ENCODE measurements at places on chromosomes 12 and 14. TPM values are rescaled to one million over a fixed set of nuclear protein-coding genes. Genes with fewer than 3 reads are reported as not detected.
A peak's percentile ranks its signal among the peaks of the same experiment; 100 is the strongest.

The CATSPERB gene
- total RNA-seq, result not detected

DNA sequence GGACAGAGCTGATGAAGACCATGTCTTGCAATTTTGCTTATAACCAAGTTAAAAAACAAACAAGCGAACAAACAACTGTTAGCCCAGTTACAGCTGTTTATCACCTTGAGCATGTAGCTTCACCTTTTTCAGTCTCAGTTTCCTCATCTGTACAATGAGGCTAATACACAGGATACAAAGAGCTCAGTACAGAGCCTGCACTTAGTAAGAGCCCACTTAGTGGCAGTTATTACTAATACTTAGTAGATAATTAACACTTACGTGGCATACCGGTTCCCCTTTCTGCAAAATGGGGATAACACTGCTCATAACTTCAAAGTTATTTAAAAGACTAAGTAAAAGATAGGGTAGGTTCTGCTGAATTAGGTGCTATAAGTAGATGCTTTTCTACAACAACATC, 228.0 kb downstream of the MON2 start:
- no peak for DNase-seq

DNA sequence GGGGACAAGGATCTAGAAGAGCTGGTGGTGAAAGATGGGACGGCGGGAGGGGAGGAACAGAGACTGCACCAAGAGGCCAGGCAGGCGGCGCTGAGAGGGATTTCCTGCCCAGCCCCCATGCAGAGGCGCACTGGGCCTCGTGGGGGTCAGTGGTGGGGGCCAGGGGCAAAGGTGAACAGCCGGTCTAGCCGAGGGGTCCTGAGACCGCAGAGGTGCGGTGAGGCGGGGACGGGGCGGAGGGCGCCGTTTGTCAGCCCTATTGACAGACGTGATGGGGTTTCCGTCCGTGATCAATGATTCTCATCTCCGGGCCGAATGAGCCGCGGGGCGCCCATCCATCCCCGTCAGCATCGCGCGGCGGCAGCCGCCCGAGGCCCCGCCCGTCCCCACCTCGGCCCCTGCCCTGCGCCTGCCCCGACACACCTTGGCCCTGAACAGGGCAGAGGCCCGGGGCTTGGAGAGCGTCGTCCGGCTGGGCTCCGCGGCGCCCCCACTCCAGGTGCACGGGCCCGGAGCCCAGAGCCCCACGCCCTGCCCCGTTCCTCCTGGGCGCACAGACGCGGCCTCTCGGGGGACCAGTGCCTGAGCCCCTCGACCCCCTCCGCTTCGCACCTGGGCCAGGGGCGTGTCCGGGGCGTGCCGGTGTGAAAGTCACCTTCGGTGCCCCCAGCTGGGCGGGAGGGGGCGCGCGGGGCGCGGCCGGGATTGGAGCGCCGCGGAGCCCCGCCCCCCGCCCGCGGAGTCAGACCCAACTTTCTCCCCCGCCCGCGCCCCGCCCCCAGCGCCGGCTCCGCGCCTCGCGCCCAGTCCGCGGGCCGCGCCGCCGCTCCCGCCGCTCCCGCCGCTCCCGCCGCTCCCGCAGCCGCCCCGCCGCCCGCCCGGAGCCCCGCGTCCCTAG, at the start of gene NXPH4:
TSS of gene NXPH4 (plus strand) at position 781 of the 898 bp plus-strand sequence. CDS start 176 bp downstream, outside the sequence.
- DNase-seq, result peak; percentile 57

GRCh38 chr12:78143717-78144116, 313.0 kb downstream of the NAV3 start:
- DNase-seq, result no peak

The NGB gene
- not detected for total RNA-seq

GRCh38 chr12:100077367-100077766, 65.3 kb downstream of the BLTP3B start:
- DNase-seq, result no peak

DNA sequence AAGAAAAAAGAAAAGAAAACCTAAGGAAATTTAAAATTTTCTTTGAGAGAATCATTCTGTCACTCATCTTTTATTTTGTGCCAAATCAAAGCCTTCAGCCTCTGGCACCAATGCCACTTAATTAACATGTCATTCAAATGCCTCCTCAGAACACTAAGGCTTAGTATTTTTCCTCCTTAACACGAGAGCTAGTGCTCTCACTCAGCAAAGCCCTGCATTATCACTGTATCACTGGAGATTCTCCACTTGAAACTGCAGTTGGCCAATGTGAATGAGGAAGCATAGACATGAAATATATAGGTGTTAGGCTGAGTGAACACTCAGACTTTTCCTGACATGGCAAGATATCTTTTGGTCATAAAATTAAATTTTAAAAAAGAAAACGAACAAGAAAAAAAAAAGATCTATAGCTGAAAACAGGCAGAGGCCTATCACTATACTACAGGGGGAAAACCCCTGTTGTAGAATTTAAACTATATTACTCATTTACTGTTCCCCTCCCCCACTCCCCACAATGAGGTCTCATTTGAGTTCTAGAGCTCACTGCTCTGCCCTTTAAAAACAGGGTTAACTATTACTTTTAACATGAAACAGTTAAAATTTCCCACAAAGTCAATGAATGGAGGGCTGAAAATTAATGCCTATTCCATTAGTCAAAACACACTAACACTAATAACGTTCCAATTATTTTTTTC, 5.1 kb downstream of the MBIP start:
- DNase-seq, result no peak

DNA sequence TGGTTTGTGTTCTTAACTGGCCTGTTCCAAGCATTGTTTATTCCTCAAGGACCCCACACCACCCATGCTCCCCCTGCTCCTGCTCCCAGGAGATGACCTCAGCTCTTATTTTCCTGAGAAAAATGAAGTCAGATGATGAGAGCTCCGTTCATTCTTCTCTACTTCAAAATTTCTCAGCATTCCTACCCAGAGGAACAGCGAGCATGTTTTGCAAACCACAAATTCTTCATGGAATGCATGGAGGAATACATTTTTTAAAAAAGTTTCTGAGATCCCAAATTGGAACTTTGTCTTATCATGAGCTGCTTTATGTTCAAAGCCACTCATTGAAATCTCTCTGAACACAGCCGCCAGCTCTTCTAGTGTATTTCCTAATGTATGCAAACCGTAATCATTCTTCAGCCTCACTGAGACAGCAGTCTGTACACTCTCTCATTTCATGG, 44.9 kb downstream of the SYNE2 start:
- DNase-seq, result no peak

DNA sequence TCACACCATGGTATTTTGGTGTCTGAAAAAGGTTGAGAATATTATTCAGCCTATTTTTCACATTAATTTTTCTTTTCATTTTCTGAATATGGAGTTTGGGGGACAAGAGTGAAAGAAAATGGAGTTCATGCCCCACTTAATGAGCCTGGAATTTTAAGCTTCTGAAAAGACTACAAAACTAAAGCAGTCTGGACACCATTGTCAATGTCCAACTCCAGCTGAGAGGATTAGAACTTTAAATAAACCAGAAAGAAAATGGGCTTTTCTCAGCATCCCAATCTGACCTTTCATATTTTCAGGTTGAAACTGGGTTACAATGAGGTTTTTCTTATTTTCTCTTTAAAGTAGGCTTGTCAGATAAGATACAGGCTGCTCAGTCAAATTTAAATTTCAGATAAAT, 207.7 kb downstream of the SLC6A15 start:
- DNase-seq, result no peak

GRCh38 chr14:56892959-56893358, 82.7 kb upstream of the OTX2 start:
- DNase-seq, result no peak

- DNase-seq, result no peak
Measured at GRCh38 chr12:62466018-62466593, 520 bp upstream of the MON2 start.

The VTI1B gene
- 141 TPM for total RNA-seq

The TRHDE gene
- total RNA-seq, result 0.56 TPM

The NPC2 gene
- total RNA-seq, result 79.8 TPM

DNA sequence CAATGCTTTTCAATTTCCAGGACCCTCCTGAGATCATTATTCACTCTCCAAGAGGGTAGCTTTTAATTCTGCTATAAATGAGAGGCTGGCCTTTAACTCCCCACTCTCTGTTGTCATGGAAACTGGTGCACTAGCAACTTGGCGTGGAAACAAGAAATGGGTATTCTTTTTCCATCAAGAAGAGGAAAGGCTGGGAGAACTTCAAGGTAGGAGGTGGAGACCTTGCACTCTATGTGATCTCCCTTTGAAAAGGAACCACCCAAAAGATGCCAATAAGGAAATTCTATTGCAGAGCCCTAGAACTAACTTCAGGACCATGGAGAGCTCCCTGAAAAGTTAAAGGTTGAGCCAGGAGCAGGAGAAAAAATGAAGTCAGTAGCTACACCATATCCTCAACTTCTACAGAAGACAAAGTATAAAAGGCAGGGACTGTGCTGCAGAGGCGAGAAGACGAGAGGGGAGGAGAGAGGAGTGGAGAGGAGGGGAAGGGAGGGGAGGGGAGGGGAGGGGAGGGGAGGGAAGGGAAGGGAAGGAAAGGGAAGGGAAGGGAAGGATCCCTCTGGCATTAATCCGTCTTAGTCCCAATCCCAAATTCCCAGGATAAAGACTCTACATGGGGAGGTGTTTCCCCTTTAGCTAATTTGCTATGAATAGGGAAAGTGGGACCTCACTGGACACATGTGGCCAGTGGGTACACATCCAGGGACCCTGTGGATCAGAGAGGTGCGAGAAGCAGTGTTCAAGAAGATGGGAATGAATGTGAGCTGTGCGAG, 46.7 kb upstream of the FICD start:
- DNase-seq, result no peak

The RAN gene
- total RNA-seq, result 279 TPM

The TRIM9 gene
- total RNA-seq, result 0.76 TPM

- DNase-seq, result no peak
Measured at GRCh38 chr14:98769326-98769725, 502.7 kb downstream of the BCL11B start.

- peak; percentile 65 for DNase-seq
Measured at GRCh38 chr14:91872517-91873470, 5.5 kb upstream of the TC2N start.

DNA sequence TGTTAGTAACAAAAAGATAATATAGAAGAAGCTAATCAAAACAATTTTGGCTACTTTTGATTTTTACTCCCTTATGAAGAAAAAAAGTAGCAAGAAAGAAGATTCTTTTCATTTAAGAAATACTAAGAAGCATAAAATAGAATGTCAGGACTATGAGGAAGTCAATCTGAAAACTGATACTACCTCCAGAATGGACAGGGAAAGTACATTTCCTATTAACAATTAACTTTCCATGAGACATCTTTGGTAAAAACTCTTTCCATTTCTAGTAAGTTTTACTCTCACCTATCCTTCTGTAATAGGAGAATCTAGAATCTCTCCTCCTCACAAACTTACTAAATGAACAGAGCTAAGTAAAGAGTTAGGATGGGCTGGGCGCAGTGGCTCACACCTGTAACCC, 51.3 kb upstream of the NPFF start:
- no peak for DNase-seq

The RITA1 gene
- total RNA-seq, result 14.6 TPM

The ARHGEF40 gene
- 17.2 TPM for total RNA-seq

DNA sequence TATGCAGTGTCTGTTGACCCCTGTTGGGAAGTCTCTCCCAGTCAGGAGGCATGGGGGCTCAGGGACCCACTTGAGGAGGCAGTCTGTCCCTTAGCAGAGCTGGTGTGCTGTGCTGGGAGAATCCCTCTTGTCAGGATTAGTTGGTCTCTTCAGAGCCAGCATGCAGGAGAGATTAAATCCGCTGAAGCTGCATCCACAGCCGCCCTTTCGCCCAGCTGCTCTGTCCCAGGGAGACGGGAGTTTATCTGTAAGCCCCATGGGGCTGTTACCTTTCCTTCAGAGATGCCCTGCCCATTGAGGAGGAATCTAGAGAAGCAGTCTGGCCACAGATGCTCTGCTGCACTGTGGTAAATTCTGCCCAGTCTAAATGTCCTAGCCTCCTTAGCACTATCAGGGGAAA, 13.1 kb upstream of the KLRC1 start:
- no peak for DNase-seq

The RNU4-1 gene
- total RNA-seq, result 2,111 TPM

DNA sequence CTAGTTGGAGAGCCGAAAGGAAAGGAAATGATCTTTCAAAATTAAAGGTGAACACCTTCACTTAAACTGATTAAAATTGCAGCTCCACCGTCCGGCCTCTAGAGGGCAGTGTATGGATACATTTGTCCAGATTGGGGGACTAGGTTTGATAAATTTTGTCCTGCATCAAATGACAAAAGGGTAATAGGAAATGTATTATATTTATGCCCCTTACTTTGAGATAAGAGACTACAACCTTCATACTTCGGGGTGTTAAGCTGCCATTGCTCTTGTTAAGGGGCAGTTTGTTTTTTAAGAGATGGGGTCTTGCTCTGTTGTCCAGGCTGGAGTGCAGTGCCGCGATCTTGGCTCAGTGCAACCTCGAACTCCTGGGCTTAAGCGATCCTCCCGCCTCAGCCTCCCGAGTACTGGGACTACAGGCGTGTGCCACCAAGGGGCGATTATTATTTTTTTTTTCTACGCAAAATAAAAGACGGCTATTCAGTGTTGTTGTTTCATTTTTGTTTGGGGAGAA, 818 bp upstream of the SUOX start:
- DNase-seq, result no peak

- peak; percentile 77 for DNase-seq
Measured at GRCh38 chr14:21191809-21192446, 36.1 kb upstream of the OR5AU1 start.

DNA sequence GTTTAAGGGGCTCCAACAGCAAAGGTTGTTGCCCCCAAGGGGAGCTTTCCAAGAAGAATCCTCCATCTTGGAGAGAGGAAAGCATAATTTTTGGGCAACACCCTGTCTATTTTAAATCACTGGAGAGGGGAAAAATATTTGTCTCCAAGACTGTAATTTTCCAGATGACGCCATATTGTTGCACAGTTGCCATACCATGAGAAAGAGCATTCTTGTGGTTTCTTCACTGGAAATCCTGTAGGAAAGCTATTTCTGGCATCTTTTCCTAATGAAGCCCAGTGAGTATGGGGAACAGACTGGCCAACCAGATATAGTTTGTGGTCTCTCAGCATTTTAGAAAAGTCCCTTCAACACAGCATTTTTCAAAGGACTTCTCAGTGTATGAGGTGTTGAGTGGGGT, 88.1 kb upstream of the MANSC4 start:
- DNase-seq, result no peak

DNA sequence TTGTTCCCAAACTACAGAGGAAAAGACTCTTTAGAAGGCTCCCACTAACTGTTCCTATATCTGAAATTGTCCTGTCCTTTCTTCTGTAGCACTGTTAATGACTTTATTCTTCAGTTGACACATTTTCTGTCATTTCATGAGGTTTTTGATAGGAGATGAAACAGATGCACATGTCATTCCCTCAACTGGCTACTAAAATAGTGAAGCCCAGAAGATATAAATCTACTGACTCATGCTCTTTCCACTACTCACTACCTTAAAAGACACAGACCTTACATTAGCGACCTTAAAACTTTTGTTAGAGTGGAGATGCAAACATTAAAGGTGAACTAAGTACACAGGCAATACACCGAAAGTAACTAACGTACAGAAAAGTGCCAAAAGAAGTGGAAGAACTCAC, 59.5 kb upstream of the ANKS1B start:
- no peak for DNase-seq

- DNase-seq, result no peak
Measured at GRCh38 chr12:79063258-79063657, 198.7 kb downstream of the SYT1 start.

The IGFBP6 gene
- total RNA-seq, result 63.7 TPM

GRCh38 chr14:101005447-101005846, 101.9 kb upstream of the RTL1 start:
- DNase-seq, result peak; percentile 37

All from heart right ventricle (tissue), 16 donors.